ENCODE measurements at places on chromosomes 3 and 15.

DNA sequence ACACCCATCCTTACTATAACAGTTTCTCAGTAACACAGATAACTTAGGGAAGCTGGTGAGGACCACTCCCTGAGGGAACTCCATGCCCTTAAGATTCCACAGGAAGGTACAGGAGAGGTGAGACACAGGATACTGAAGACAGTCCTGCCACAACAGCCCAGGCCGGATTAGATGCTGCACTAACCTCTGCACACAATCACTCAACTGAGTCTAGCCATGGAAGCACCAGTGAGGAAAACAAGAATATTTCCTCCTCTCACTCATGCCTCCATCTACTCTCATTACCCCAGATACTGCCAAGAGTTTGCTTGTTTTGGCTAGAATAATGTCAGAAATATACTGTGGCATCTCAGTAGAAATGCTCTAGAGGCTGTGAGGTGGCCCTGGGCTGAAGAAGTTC is 3.7 kb downstream of the ANO10 start:
- no peak for DNase-seq

GRCh38 chr15:59543721-59544547 is 67.6 kb upstream of the GCNT3 start:
- DNase-seq, result no peak

GRCh38 chr3:76377074-76377473 is 591.7 kb upstream of the ZNF717 start:
- DNase-seq, result no peak

GRCh38 chr3:172709774-172710663 is 848 bp downstream of the NCEH1 start:
- DNase-seq, result no peak

GRCh38 chr3:152556731-152557254 is 278.1 kb upstream of the P2RY1 start:
- no peak for DNase-seq

- no peak for DNase-seq
Measured at GRCh38 chr3:139455855-139456254, 20.5 kb downstream of the RBP2 start.

DNA sequence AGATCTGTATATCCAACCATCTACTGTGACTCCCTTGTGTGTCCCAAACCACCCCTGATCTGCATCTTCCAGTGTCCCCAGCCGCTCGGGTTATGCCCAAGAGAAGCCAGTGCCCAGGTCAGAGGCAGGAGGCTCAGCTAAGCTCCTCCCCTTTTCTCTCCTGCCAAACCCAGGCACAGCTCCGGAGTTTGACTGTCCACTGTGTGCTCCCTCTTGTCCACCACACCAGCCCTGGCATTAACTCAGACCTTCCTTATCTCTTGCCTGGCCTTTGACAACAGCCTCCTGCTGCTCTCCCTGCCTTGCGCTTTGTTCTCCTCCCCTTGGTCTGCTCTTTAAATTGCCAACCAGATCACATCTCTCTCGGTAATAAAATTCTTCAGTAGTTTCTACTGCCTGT is 39.3 kb downstream of the DGKG start:
- DNase-seq, result no peak

DNA sequence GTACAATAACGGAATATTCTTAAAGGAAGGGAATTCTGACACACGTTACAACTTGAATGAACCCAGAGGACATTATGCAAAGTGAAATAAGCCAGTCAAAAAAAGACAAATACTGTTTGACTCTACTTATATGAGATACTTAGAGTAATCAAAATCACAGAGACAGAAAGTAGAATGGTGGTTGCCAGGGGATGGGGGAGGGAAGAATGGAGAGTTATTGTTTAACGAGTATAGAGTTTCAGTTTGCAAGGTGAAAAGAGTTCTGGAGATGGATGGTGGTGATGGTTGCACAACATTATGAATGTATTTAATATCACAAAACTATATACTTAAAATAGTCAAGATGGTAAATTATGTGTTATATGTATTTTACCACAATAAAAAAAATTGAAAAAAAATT is 112.9 kb upstream of the ARHGEF3 start:
- no peak for DNase-seq

GRCh38 chr3:26587571-26587970 is 35.0 kb upstream of the LRRC3B start:
- no peak for DNase-seq

- DNase-seq, result no peak
Measured at GRCh38 chr3:112604536-112604935, 36.4 kb downstream of the CCDC80 start.

GRCh38 chr15:86135041-86135440 is 55.4 kb downstream of the AGBL1 start:
- no peak for DNase-seq

- no peak for DNase-seq
Measured at GRCh38 chr3:188397766-188398705, 244.1 kb downstream of the LPP start.

GRCh38 chr3:126696701-126697267 is 7.3 kb upstream of the CHCHD6 start:
- DNase-seq, result no peak

- DNase-seq, result no peak
Measured at GRCh38 chr3:189233225-189233858, 61.6 kb downstream of the TPRG1 start.

DNA sequence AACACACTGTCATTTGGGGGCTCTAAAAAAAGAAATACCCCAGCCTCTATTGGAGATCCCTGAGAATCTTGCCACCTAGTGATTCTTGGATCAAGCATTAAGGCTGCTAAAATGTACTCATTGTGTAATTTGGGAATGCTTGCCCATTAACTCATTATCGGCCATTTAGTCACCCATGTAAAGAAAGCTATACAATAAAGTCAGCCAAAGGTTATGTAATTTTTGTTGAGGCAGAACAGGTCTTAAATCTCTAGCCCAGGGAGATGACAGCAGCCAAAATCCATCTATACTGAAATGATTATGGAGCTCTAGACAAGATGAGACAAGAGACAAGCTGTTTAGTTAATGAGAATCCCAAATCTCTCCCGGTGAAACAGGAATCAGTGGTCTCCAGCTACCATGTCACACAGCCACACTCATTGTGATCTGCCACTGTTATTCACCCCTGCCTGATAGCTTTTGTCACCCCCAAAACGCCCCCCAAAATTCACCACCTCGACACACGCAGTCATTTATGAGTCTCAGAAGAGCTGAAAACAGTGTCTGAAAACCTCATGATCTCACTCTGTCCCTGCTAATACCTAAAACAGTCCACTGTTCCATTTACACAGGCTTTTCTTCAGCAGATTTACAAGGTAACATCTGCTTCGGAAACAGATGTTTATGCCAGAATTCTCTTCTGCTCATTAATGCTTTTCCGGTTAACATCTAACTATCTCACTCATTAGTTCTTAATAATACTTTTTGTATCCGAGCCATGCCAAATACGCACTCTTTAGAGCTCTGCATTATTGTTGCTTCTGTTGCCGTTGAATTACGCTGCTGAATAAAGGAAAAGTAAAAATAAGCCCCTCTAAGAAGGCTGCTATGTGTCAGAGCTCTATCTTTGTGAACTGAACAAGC is 138.5 kb downstream of the RORA start:
- DNase-seq, result no peak

GRCh38 chr15:91976966-91977365 is 123.5 kb downstream of the SLCO3A1 start:
- DNase-seq, result no peak

GRCh38 chr3:195865752-195866151 is 42.6 kb downstream of the TNK2 start:
- no peak for DNase-seq

DNA sequence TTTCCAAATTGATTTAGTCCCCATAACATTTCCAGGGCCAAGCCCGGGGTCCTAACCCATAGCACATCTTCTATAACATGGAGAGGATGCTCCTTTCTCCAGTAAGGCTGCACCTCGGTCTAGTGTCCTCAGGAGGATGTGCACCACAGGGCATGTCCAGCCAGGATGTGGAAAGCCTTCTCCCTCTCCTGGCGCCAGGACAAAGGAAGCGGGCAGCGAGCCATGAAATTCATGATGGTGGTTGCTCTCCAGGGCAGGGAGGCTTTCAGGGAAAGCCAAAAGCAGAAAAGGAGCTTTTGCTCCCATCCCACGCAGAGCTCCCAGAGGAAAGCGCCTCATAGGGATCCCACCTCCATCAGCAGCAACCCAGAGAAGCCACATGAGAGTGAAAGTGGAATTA is 220.0 kb downstream of the ADAMTSL3 start:
- DNase-seq, result no peak

GRCh38 chr3:28406241-28406640 is 57.6 kb upstream of the AZI2 start:
- DNase-seq, result no peak

DNA sequence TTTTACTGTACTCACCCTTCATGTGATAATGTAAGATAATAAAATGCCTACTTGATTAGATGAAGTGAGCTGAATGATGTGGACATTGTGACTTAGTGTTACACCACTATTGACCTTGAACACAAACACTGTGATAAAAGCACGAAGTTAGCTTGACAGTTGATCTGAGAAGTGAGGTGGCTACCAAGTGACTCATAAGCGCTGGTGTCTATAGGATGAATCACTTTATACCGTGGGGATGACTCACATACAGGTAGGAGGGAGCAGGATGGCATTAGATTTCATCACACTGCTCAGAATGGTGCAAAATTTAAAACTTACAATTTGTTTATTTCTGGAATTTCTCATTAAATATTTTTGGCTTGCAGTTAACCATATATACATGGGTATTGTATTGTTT is 174.7 kb upstream of the CNTN3 start:
- no peak for DNase-seq

DNA sequence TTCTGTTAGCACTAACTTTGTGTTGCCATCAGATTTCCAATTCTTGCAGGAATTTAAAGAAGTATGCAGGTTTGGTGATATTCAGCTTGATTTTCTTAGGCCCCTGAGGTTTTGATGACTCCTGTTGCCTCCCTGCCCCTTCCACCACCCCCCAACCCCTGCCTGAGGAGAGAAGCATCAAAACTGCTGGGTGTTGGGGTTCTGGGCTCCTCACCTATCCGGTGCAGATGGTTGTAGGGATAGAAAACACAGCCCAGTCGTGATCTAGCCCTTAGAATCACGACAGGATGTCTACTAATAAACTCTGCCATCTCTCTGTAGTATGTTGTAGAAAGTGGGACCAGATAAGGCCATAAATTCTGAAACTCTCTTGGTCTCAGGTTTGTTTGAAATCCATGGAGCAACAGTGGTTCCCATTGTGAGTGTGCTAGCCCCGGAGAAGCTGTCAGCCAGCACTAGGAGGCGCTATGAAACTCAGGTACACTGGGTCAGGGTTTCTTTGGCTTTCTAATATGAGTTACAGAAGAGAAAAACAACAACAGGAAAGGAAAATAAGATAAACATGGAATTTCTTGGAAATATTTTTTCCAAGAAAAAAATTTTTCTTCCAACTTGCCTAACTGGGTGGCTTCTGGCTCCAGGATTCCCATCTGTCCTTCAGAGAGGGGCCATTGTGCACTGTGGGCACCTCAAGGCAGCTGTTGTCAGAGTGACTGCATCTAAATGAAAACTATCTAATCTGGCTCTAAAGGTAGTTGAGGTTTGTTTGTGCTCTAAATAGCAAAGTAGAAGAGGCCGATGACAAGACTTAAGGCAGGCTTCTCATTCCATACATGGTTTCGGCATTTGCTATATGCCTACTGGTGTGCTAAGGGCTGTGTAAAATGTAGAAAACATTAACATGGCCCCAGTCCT is 8.7 kb downstream of the SRP14 start:
- no peak for DNase-seq

- no peak for DNase-seq
Measured at GRCh38 chr3:179107617-179108016, 36.0 kb upstream of the ZMAT3 start.

DNA sequence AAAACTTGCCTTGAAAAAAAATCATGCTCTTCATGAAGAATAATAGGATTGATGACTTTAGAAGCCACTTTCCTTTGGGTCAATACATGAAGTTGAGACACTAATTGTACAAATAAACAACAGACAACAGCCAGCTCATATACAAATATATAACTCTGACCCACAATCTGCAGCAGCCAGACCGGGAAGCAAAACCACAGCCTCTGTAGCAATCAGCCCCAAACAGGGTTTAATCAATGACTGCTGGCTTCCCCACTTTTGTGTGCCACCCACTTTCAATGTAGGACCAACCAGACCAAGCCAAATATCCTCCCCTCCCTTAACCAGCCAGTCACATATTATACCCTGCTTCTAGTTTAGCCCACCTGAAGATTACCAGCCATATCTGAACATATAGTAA is 39.0 kb downstream of the IFT57 start:
- DNase-seq, result no peak

GRCh38 chr3:36904641-36905040 is 40.2 kb downstream of the TRANK1 start:
- DNase-seq, result no peak

- no peak for DNase-seq
Measured at GRCh38 chr3:31882431-31882830, 98.6 kb downstream of the OSBPL10 start.

GRCh38 chr15:75131269-75131643 is 70.4 kb upstream of the C15orf39 start:
- no peak for DNase-seq

DNA sequence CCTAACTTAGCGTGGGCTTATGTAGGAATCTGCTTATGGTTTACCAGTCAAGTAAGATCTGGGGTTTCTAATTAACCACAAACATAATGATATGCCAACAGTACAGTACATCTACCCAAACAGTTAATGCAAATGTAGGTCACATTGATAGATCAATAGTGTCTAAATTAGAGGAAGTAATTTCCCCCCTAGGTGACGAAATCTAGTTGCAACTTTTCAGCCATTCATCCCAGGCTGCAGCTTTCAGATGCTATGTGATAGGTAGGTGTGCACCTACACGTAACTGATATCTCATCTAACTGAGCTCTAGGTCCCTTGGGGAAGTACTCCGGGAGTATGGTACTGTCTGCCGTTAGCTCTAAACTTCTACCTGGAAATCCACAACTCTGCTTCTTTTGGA is 57.2 kb downstream of the CRTC3 start:
- no peak for DNase-seq

DNA sequence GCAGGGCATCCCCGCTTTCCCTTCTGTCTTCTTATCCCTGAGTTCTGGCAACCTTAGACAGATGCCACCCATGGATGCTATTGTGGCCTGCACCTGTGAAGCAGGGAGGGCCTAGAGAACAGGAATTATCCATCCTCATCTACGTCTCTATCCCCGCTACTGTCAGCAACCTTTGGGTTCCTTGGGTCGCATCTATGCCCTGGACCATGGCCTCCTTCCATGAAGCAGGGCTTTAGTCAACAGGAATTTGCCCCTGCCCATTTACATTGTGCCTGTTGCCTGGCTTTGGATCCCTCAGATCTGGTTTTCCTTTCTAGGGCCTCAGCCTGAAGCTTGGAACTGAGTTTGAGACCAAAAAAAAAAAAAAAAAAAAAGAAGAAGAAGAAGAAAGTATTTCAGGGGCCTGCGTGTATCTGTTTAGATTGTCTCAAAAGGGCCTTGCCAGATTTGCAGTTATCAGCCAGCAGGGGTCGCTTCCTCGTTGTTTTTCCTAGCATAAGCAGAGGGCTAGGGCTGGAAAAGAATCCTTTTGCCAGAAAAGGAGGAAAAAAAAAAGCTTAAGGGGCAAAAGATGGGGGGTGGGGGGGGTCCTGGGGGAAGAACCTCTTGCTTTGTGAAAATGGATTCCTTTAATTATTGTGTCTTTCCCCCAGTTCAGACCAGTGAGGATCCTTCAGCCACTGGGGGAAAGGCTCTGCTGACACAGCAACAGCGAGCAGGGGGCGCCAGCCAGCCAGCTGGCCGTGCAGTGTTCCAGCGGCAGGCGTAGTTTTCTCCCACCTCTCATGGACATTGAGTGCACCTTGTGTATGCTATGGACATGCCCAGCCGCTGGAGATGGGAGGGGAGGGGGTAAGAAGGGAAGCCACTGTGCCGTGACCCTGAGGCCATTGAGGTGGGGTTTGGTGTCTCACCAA is 65.7 kb upstream of the ALDH1L1 start:
- no peak for DNase-seq
